ENCODE measurements at places on chromosomes 7 and 10.

GRCh38 chr10:35412003-35412723, 75.9 kb downstream of the CCNY start:
- DNase-seq = no peak

DNA sequence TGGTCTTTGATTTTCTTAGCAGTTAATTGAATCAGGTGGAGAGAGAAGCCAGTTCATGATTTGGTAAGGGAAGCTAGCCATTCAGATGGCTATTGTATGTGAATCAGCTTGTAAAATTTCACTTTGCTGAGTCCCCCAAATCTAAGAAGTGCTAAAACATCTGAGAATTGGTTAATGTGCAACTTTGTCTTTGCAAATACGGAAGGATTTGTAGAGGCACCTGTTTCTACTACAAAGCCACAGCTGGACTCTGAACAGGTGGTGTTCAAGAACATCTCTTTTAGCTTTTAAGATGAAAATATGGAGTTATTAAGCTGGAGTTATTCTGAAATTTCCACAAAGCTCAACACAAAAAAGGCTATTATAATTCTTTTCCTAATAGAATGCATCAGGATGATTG, 132.6 kb downstream of the VPS50 start:
- DNase-seq = no peak

GRCh38 chr7:91228927-91229558, 35.2 kb upstream of the FZD1 start:
- no peak for DNase-seq

DNA sequence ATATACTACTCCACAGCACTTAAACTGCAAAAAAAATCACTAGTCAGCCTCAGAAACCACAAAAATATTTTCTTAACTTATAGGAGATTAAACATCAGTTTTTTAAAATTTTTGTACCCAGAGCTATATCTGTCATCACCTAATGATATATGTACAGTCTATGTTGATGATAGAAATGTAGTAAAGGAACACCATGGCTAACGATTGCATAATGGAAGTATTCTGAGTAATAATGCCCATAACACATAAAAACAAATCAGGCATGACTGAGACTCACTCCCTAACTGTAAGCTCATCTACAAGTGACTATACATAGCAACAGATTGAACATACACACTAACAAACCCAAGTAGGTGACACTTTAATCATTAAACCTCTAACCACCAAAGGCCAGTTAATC, 51.3 kb downstream of the TSPAN12 start:
- no peak for DNase-seq

- DNase-seq = no peak
These were observed 241.0 kb upstream of the PRSS1 start for GRCh38 chr7:142508251-142508650.

DNA sequence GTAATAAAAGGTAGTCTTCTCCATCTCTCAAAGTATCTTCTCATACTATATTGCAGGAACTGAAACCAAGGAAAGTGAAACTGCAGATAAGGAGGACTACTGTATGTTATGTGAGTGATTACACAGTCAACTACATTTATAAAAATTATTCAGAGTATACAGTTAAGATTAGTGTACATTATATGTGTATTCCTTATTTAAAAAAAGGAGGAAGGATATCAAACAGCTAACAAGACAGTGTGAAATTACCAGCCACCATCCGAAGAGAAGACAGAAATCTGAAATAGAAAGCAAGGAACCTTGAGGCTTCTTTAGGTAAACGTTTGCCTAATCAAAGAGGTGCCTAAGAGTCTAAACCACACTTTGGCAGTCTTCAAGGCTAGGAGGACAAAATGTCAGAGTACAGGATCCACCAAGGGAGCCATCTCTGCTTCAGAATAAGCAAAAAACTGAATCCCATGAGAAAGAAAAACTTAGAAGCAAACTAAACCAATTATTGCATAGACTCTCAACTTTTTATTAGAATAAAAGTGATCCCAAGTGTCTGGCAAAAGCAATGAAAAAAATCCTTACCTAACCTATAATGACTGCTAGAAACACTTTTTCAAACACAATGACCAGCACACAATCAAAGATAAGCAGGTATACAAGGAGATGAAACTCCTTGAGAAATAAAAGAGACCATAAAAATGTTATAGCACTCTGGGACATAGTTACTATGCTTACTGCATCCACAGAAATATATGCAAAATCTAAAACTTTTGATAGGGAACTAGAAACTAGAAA, 6.4 kb downstream of the USP6NL start:
- DNase-seq = no peak

- no peak for DNase-seq
These were observed 79.3 kb downstream of the INSYN2A start for GRCh38 chr10:127117125-127117524.

- DNase-seq = no peak
These were observed 88.8 kb downstream of the SLC25A13 start for GRCh38 chr7:96233084-96233483.

DNA sequence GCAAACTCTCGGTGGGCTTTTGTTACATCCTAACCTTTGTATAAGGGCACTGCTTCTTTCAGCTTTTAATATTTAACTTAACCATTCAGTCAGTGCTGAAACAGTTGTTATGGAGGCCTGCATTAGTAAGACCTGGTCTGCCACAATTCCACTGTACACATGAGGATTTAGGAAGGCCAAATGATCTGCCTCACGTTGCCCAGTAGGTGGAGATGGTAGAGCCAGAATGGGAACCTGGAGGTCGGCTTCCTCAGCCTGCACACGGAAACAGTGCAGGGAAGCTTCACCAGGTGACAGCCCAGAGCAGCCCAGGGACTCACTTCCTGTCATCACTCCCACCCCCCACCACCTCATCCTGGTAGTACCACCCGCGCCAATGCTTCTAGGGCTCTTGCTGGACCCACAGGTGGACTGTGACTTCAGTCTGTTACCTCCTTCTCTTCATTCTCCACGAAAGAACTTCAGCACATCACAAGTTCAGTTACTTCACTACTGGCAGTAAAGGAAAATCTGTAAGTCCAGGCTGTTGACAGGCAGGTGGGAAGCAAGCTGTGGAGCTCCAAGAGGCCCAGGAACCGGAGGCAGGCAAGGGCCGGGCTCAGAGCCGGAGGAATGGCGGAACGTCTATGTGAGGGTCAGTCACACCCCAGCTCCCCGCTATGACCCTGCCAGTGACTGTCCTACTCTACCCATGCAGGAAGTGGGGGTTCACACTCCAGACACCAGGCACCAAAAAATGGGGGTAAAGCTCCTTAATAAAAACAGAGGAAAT, 480.3 kb upstream of the C7orf33 start:
- DNase-seq = no peak

DNA sequence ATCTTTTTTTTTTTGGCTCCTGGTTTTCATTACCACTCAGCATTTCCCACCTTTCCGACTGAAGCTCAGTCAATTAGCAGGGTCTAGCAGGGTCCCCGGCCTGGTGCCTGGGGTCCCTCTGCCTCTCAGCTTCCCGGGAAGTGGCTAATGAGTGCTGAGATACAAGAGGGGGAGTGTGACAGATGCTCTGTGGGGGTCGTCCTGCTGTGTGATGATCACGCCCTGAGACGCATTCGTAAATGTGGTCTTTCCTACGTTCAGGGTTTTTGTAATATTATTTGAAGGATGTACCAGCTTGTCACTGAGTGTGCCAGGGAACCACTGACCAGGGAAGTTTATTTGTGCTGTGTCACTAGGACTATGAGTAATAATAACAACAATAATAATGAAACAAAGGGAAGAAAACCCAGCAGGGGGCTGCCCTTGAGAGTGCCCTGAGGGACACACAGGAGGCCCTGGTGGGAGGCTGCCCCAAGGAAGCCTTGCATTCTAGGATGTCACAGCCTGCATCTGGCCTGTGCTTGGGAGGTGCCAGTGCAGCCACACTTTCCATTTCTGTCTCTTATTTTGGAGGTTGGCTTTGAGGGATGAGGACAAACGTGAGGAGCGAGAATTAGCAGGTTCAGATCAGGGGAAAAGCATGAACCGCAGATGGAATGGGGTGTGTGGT, 337.8 kb downstream of the ADARB2 start:
- no peak for DNase-seq

DNA sequence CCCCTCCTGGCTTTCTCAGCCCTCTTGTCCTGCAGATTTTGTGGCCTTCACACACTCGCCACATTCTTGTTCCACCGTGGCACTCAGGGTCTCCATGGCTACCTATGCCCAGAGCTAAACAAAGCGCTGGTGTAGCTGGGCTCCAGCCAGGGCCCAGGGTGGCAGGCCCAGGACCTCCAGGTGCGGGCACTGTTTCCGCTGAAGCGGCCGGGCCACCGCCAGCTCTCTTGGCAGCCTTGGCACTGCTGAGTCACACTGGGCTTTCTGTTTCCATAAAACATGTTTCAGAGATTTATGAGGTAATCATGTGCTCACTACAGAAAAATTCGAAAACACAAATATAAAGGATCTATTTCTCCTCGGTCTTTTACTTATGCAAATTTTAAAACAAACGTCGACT, 51.3 kb downstream of the AOC1 start:
- no peak for DNase-seq

- DNase-seq = no peak
These were observed 16.1 kb upstream of the PALD1 start for GRCh38 chr10:70462349-70462984.

GRCh38 chr10:49222170-49222569, 34.0 kb upstream of the TMEM273 start:
- no peak for DNase-seq

DNA sequence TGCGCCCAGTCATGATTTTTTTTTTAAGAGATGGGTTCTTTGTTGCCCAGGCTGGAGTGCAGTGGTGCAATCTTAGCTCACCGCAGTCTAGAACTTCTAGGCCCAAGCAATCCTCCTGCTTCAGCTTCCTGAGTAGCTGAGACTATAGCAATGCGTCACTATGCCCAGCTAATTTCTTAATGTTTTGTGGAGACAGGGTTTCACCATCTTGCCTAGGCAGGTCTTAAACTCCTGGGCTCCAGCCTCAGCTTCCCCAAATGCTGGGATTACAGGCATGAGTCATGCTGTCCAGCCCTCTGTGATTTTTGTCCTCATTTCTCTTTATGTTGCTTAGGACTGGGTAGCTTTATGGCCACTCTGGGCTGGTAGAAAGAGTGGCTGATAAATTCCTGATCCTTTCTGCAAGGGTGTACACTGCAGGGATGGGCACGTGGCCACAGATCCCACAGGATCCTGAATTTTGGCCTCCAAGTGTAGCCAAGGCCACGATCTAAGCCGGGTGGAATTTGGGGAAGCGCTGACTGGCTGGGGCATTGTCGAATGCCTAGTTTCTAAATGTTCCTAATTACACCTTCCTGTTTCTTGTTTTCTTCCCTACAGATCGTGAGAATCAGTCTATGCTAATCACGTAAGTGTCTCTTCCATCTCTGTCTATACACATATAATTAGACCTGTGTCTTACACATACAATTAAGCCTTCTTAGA, 24.1 kb upstream of the MYH16 start:
- DNase-seq = no peak

DNA sequence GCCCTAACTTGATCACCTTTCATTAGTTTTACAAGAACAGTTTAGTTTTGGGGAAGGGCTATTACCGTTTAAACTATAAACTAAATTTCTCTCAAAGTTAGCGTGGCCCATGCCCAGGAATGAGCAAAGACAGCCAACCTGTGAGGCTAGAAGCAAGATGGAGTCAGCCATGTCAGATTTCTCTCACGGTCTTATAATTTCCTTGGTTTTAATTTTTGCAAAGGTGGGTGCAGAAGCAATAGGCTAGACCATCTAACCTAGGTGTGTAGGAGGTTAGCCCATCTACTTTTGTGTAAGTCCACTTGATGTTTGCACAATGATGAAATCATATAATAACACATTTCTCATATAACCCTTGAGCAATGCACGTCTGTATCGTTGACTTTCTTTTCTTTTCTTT, 8.9 kb downstream of the CCL24 start:
- DNase-seq = no peak

GRCh38 chr7:99562832-99563231, 4.4 kb downstream of the ZNF655 start:
- DNase-seq = no peak

DNA sequence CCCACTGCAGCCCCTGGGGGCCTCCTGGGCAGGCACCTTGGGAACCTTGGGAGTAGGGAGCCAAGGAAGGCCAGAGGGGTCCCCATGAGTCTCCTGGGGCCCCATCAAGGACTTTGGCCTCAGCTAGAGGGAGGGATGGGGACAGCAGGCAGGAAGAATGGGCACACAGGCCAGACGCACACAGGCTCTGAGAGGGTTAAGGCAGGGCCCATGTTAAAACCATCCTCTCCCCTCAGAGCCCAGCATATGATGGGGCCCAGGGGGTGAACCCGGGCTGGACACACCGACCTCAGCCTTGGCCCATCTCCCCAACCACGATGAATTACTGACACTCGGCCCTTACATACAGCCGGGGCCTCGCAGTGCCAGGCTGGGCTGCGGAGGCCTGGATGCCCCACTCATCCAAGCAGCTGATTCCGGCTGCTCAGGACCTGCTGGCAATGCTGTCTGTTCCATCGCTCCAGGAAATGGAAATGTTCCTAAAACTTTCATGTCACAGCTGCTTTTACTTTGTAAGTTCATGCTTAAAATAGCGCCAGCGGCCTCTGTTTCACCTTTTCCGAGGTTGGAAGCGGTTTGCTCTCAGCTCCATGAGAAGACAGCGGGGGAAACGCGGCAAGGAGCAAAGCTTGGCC, 17.3 kb upstream of the INPP5A start:
- DNase-seq = no peak

GRCh38 chr10:43623351-43623750, 17.1 kb downstream of the ZNF485 start:
- DNase-seq = no peak

GRCh38 chr10:92573091-92573797, 649 bp downstream of the IDE start:
- peak; percentile 30 for DNase-seq

GRCh38 chr10:77015360-77015759, 622.2 kb downstream of the KCNMA1 start:
- DNase-seq = no peak

GRCh38 chr7:148871030-148871429, 13.1 kb downstream of the EZH2 start:
- no peak for DNase-seq

Measured in stimulated activated CD8-positive, alpha-beta memory T cell treated with anti-CD3 and anti-CD28 coated beads, Interleukin-12 subunit alpha, Interleukin-12 subunit beta, amount 100 ng/mL, for 4 hours (primary cell).